ENCODE measurements at places on chromosomes 3 and 15.

GRCh38 chr15:92683511-92683834 lies 27.9 kb upstream of the FAM174B start:
- DNase-seq, result no peak

DNA sequence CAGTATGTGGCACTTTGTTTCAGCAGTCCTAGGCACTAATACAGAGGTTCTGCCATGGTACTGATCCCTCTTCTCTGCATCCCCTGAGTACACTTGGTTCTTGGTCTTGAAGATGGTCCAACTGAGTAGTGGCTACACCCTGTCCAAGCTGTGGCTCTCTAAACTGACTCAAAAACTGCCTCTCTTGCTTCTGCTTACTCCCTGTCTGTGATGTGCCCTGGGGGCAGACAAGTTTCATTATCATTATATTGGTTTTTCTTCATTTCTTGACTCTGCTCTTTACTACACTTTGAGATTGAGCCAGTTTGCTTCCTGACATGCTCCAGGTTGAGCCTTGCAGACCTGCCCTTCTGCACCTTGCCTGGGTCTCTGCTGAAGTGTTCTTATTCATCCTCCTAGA lies 18.9 kb upstream of the ST3GAL6 start:
- DNase-seq, result no peak

DNA sequence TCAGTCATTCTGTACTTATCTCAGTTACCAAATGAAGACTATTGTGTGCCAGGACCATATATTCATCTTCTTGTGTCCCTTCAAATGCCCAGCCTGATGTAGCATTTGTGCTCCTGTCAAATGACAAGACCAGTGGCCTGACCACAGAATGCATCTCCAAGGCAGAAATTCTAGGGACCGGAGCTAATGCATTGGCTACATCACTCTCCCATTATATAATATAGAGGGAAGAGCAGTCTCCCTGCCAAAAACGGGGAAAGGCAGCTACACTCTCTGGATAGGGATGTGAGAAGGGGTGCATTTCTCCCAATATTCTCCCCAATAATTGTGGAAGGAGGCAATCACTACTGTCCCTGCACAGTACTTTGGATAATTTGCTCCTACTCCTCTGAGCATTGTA lies 312.0 kb downstream of the EPHB1 start:
- no peak for DNase-seq

DNA sequence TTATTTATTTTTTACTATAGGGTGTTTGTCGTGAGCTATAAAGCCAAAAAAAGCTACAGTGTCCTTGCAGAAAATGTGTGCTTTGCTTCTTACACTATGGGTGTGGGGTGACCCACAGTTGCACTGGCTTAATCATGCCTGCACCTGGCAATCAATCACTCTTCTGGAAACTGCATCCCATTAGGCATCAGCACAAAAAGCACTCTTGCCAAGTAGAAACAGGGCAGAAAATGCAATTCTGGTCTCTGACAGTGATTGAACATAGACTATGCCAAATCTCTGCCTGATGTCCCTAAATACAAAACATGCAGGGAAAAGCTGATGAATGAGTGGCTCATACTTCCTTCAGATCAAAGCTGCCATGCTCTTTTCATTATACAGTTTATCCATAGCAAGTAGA lies 30.4 kb upstream of the PLAAT1 start:
- DNase-seq, result no peak

GRCh38 chr15:66454143-66454542 lies 43.4 kb downstream of the SNAPC5 start:
- no peak for DNase-seq

Data from NCI-H510A (cell line).